ENCODE measurements at places on chromosomes 2 and 18.
A peak's percentile ranks its signal among the peaks of the same experiment; 100 is the strongest.

GRCh38 chr2:181462033-181462432, 4.8 kb downstream of the ITGA4 start:
- no peaks in the 10 kb centered on the region for H3K27me3 ChIP-seq
- DNase-seq = no peak
- H3K27ac ChIP-seq = no peak overlapping the region
- no peaks in the 10 kb centered on the region for H3K36me3 ChIP-seq
- peaks cover 13% of the 10 kb centered on the region for H3K4me1 ChIP-seq
- no peak overlapping the region for H3K4me3 ChIP-seq

DNA sequence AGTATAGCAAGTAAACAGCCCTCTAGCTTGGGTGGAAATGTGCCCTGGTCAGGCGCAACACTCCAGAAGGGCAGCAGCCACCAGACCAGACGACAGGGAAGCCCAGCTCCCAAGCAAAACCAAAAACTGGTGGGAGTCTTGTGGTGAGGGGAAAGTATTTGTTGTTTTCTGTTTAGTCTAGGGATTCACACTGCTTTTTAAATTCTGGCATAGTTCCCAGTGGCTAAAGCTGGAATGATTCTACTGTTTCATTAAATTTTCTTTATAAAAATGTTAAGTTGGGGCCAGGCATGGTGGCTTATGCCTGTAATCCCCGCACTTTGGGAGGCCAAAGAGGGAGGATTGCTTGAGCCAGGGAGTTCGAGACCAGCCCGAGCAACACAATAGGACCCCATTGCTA, 38.5 kb downstream of the MERTK start:
- peaks cover 11% of the 10 kb centered on the region for H3K4me1 ChIP-seq
- peak; percentile 47 for DNase-seq
- H3K4me3 ChIP-seq = no peak overlapping the region
- H3K27ac ChIP-seq = no peak overlapping the region
- H3K27me3 ChIP-seq = no peaks in the 10 kb centered on the region

GRCh38 chr2:172969609-172970008, 106.0 kb upstream of the MAP3K20 start:
- no peak for DNase-seq
- H3K4me1 ChIP-seq = peaks cover 6% of the 10 kb centered on the region
- peaks cover 3% of the 10 kb centered on the region for H3K27me3 ChIP-seq
- no peak overlapping the region for H3K4me3 ChIP-seq
- no peaks in the 10 kb centered on the region for H3K36me3 ChIP-seq

GRCh38 chr18:63291278-63291677, 28.3 kb downstream of the BCL2 start:
- H3K4me1 ChIP-seq = peaks cover 62% of the 10 kb centered on the region
- H3K27ac ChIP-seq = no peak overlapping the region
- no peak overlapping the region for H3K4me3 ChIP-seq
- H3K27me3 ChIP-seq = no peaks in the 10 kb centered on the region
- H3K36me3 ChIP-seq = no peaks in the 10 kb centered on the region
- DNase-seq = no peak

DNA sequence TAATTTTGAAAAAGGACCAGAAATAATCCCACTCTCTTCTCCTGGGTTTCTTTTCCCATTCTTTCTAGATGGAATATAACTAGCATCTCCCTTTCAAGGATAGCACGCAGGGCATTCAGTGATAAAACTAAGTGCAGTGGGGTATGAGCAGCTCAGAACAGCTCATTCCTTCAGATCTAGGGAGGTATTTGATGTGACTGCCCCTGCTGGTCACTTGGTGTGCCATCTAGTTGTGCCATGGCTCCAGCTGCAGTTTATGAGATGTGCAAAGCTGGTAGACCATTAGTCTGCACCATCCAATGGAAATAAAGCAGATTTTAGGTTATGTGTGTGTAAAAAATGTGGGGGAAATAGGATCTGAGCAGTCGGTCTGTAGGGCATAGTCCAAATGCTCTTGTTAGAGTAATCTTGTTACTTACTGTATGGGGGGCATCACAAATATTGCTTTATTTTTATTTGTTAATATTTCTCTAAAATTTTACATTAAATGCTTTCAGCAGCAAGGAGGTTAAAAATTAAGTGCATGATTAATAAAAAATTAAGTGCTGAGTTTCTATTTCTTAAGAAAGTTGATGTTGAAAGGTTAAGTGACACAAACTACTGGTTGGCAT, 38.9 kb downstream of the CTAGE1 start:
- DNase-seq = peak; percentile 72
- no peaks in the 10 kb centered on the region for H3K4me1 ChIP-seq
- no peaks in the 10 kb centered on the region for H3K36me3 ChIP-seq
- H3K4me3 ChIP-seq = no peak overlapping the region

GRCh38 chr2:12669036-12669435, 47.7 kb upstream of the TRIB2 start:
- no peaks in the 10 kb centered on the region for H3K36me3 ChIP-seq
- H3K4me3 ChIP-seq = no peak overlapping the region
- H3K27me3 ChIP-seq = no peaks in the 10 kb centered on the region

- H3K27me3 ChIP-seq = peaks cover 13% of the 10 kb centered on the region
- no peak for DNase-seq
- no peak overlapping the region for H3K4me3 ChIP-seq
Measured at GRCh38 chr2:75607988-75608683, 38.4 kb upstream of the MRPL19 start.

GRCh38 chr2:197137826-197138477, 172.6 kb downstream of the ANKRD44 start:
- no peaks in the 10 kb centered on the region for H3K36me3 ChIP-seq
- no peak for DNase-seq
- H3K27me3 ChIP-seq = no peaks in the 10 kb centered on the region
- peaks cover 11% of the 10 kb centered on the region for H3K4me1 ChIP-seq
- no peak overlapping the region for H3K27ac ChIP-seq
- no peak overlapping the region for H3K4me3 ChIP-seq

DNA sequence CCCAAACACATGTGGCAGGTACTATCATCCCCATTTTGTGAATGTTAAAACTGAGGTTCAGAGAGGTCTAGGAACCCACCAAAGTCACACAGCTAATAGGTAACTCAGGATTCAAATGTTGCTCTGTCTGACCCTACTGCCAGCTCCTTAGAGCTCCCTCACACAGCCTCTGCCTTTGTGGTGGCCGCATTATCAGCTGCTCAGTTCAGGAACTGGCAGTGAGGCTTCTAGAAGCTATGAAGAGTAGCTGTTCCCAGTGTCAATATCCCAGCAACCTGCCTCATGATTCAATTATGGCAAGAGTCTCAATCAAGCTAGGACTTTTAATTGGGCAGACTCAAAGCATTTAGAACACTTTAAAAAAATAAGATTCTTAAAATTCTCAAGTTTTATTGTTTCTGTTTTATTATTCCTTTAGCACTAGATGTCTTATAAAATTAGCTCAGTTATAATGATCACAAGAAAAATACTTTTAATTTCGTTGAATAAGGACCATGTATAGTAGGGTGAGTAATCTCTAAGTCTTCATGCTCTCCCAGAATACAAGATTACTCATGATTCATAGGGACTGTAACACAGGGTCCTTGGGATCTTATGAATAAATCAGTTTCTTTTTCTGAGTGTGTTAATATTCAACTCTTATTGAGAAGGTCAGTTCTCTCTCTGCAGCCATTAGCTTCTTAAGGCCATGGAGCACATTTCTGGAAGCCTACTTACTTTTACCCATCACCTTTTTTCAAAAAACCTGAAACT, 342.7 kb downstream of the RND3 start:
- no peak for DNase-seq
- H3K27ac ChIP-seq = no peak overlapping the region
- H3K36me3 ChIP-seq = no peaks in the 10 kb centered on the region
- H3K4me1 ChIP-seq = no peaks in the 10 kb centered on the region
- no peaks in the 10 kb centered on the region for H3K27me3 ChIP-seq
- H3K4me3 ChIP-seq = no peak overlapping the region

- peak overlapping the region; percentile 39 for H3K27ac ChIP-seq
- H3K4me1 ChIP-seq = peaks cover 20% of the 10 kb centered on the region
- no peaks in the 10 kb centered on the region for H3K27me3 ChIP-seq
- no peaks in the 10 kb centered on the region for H3K36me3 ChIP-seq
- H3K4me3 ChIP-seq = peak overlapping the region; percentile 57
Measured at GRCh38 chr2:109030870-109031475, 42.0 kb upstream of the EDAR start.

DNA sequence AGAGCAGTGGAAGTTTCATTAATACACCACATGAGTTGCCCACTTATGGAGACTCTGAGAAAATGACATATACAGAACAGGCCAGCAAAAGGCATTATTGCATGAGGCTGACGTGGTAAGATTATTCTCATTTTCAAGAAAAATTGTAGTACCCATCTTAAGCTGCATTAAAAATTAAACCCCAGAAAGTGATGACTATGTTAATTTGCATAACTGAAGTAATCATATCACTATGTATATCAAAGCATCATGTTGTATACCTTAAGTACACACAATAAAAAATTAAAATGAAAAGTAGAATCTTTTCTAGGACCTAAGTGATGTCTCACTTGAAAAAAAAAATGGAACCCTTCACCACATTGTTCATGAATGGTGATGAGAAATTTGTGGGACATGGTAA, 32.0 kb downstream of the DNAH6 start:
- no peak overlapping the region for H3K27ac ChIP-seq
- H3K4me1 ChIP-seq = no peaks in the 10 kb centered on the region
- DNase-seq = no peak
- no peaks in the 10 kb centered on the region for H3K27me3 ChIP-seq
- no peak overlapping the region for H3K4me3 ChIP-seq

- H3K27me3 ChIP-seq = no peaks in the 10 kb centered on the region
- no peak overlapping the region for H3K4me3 ChIP-seq
- H3K36me3 ChIP-seq = no peaks in the 10 kb centered on the region
- H3K4me1 ChIP-seq = peaks cover 14% of the 10 kb centered on the region
- DNase-seq = peak; percentile 76
Measured at GRCh38 chr2:84958135-84959059, 12.6 kb upstream of the KCMF1 start.

DNA sequence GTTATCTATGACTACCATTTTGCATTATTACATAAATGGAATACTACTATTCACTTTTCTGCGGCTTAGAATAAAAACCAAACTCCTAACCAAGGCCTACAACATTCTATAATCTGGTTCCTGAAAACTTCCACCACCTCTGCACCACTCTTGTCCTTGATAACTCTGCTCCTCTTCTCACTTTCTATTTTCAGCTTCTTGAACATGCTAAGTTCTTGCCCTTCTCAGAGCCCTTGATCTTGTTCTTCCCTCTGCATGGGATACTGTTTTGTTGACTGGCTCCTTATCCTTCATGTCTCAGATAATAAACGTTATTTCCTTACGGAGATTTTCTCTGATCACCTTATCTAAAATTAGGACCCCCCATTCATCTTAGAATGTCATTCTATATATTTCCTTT, 65.5 kb upstream of the WDSUB1 start:
- DNase-seq = no peak
- H3K4me1 ChIP-seq = no peaks in the 10 kb centered on the region
- H3K4me3 ChIP-seq = no peak overlapping the region
- H3K27ac ChIP-seq = no peak overlapping the region
- H3K36me3 ChIP-seq = peaks cover 70% of the 10 kb centered on the region

DNA sequence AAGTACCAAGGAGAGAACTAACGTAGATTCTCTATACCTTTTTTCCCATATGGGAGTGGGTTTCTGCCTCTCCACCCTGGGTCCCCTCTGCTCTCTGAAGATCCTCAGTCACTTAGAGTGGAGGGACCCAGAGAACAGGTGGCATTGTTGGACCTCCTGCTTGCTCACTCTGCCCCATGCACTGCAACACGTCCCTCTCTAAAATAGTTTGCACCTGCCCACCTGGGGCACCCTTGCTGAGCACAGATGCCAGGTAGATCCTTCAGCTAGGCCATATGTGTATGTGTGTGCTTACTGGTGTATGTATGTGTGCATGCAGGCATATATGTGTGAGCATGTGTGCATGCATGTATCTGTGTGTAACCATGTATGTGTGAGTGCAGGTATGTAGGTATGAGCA, 2.2 kb downstream of the IL36RN start:
- no peaks in the 10 kb centered on the region for H3K36me3 ChIP-seq
- no peak for DNase-seq
- no peak overlapping the region for H3K4me3 ChIP-seq
- no peak overlapping the region for H3K27ac ChIP-seq
- no peaks in the 10 kb centered on the region for H3K27me3 ChIP-seq

DNA sequence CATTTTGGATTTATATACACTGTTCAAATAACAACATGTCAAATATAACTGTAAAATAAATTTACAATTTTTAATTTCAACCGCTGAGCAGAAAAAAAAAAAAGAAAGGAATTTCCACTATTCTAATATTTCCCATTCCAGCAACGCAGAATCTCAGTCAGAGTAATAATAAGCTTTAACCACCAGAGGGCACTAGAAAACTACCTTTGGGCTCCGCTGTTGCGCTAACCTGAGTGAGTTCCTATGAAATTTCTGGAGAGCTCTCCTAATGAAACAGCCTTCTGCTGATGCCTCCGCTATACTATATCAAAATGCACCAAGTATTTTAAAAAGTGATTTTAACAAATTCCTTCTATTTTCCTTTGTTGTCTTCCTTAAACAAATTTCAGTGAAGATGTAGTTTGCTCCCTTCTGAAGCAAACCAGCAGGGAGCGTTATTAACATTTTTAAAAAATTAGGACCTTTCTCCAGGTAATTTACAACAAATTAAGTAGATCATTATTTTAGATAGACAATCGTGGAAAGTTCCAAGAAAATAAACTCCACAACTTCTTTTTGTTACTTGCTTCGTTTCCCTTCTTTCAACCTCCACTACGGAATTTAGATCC, 23.0 kb downstream of the ERMN start:
- no peak overlapping the region for H3K27ac ChIP-seq
- no peaks in the 10 kb centered on the region for H3K27me3 ChIP-seq
- H3K36me3 ChIP-seq = no peaks in the 10 kb centered on the region
- no peaks in the 10 kb centered on the region for H3K4me1 ChIP-seq
- DNase-seq = peak; percentile 80
